CD4-positive, alpha-beta T cell treated with Interleukin-6 at 100 ng/mL for 8 hours (primary cell): ENCODE measurements at places on chromosomes 7 and 10.

DNA sequence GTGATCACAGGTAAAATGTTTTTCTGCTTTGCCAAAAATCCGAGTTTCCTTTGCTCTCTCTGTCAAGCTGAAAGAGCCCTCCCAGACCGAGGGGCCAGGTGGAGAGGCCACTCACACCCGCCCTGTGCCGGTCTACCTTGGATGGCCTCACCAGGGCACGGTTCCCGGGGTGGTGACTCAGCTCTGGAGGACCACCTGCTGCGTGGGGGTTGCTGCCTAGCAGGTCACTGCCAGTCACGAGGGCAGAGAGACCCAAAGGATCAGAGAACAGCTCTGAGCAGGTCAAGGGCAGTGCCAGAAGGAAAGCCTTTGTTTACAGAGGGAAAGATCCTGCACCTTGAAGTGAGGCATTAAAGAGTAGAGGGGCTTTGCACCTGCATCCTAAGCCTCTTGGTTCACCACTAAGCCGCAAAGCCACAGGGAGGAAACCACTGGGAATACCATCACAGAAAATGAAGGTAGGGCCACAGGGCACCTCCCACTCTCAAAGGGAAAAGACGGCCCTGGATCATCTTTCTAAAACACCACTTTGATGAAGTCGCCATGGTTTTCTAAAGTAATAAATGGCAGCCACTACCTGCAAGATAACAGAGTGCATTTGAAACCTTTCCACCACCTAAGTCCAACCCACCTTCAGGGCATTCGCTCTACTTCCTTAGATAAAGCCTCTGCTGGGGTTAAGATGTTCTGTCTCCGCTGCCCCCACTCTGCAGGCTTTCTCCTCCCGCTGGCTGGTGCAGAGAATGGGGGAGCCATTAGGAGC lies 160.3 kb upstream of the KLF14 start:
- no peak for DNase-seq

- no peak for DNase-seq
Observed at GRCh38 chr10:3775696-3776551, 9.1 kb downstream of the KLF6 start.

GRCh38 chr7:70374772-70375533 lies 757.0 kb upstream of the GALNT17 start:
- DNase-seq = no peak

GRCh38 chr7:150826061-150826849 lies 25.7 kb downstream of the TMEM176A start:
- DNase-seq = no peak

GRCh38 chr7:17355050-17355449 lies 56.6 kb downstream of the AHR start:
- DNase-seq = no peak

GRCh38 chr7:49418963-49419362 lies 354.5 kb upstream of the VWC2 start:
- no peak for DNase-seq

- DNase-seq = no peak
Observed at GRCh38 chr7:7765422-7765821, 47.0 kb upstream of the RPA3 start.

DNA sequence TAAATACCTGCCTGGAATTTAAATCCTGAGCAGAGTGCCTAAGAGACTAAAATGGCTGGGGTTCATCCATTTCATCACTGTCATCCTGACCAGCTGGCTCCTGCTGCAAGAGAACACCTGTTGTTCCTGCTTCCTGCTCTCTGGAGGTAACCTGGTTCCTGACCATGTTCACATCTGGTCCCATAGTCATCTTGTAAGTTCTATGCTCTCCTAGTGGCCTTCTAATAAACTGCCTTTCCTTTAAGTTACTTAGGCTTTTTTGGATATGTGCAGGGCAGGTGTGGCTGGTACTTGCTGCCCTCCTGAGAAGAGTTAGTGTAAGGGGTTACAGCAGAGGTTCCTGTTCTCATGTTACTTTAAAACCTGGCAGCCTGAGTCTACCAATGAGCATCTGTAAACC lies 80.0 kb downstream of the NRCAM start:
- no peak for DNase-seq

DNA sequence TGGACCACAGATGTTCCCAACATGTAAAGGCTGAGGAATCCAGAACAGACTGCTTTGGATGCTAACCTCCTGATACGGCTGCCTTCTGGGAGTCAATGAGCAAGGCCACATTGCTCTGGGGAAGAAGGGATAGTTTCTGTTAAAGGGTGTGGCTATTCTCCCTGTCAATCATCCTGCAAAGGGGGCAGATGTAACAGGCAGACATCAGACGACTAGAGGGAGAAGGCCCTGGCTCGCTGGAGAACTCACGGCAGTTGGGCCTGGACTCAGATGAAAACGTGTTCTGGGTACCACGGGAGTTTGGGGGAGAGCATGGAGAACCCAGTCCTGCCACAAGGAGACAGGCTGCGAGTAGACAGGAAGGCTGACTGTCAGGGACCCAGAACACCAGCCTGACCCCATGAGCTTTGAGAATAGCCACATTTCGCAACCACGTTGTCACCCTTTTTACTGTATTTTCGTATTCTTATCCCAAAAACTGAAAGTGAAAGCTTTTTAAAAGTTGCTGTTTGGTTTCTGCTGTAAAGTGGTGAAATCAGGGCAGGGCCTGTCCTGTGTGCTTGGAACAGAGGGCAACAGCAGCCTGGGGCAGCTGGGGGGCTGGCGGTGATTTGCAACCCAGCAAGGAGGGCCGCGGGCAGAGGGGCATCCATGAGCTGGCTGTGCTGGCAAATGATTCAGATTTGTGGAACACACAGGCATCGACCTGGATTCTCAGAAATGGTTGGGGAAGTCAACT lies 95.3 kb downstream of the MYOF start:
- no peak for DNase-seq

- DNase-seq = no peak
Observed at GRCh38 chr10:106302961-106303360, 861.5 kb downstream of the SORCS1 start.

- DNase-seq = no peak
Observed at GRCh38 chr7:37287131-37287855, 161.4 kb downstream of the ELMO1 start.

- no peak for DNase-seq
Observed at GRCh38 chr10:52220947-52221346, 93.1 kb upstream of the DKK1 start.

- DNase-seq = no peak
Observed at GRCh38 chr7:99033765-99034164, 110.1 kb downstream of the SMURF1 start.

- no peak for DNase-seq
Observed at GRCh38 chr10:73333202-73333601, 25.5 kb downstream of the CFAP70 start.

GRCh38 chr7:46291601-46292150 lies 370.6 kb upstream of the IGFBP3 start:
- no peak for DNase-seq

DNA sequence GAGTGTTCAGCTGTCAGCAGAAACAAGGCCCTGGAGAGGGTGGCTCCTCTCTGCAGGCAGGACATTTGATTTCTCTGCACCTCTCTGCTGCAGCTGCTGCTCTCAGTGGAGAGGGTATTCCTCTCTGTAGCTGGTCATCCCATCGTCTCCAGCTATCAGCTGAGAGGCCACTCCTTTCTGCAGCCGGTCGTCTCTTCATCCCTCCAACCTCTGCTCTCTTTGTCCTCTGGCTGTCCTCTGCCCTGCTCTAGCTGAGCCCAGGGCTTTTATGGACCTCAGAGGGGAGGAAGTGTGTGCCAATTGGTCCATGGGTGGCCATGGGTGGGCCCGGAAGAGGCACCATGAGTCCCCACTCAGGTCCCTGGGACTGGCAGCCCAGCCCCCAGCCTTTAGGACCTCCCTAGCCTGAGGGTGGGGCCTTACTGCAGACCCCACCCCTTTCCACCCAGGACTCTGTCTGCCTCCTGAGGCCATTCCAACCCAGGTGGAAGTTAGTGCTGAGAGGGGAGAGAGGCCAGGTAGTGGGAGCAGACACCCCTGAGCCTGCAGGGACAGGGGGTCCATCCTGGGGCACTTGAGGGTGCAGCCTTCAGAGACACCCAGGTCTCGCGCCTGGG lies 26.2 kb upstream of the CDCA7L start:
- no peak for DNase-seq

GRCh38 chr10:124123156-124123555 lies 29.8 kb upstream of the CHST15 start:
- DNase-seq = no peak
